ENCODE measurements at places on chromosomes 4 and X.

DNA sequence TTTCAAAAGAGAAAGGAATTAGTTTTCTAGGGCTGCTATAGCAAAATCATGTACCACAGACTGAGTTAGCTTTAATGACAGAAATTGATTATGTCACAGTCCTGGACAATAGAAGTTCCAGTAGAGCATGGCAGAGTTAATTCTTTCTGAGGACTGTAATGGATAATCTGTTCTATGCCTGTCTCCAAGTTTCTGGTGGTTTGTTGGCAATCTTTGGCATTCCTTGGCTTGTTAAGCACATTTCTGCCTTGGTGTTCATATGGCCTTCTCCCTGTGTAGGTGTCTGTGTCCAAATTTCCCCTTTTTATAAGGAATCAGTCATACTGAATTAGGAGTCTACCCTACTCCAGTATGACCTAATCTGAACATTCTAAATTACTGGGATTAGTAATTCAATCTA, 336.1 kb upstream of the PABPC4L start:
- no peak for DNase-seq

DNA sequence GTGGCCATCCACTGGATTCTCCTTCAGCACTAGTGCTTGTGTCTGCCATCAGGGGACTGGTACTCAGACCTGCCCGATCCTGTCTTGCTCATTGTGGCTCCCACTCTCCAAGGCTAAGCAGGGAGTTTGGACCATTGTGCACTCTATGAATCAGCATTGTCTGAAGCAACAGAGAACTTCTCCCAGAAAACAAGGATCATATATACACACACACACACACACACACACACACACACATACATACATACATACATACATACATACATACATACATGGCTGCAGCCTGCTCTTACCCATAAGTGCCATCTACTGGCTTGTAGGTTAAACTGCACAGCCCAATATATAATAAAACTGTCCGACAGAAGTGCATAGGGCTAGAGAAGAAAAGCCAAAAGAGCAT, 345.3 kb upstream of the LCORL start:
- DNase-seq: no peak

GRCh38 chr4:16508968-16509367, 282.7 kb upstream of the TAPT1 start:
- DNase-seq: no peak

GRCh38 chr4:185911556-185912064, 99.6 kb upstream of the SORBS2 start:
- DNase-seq: no peak

DNA sequence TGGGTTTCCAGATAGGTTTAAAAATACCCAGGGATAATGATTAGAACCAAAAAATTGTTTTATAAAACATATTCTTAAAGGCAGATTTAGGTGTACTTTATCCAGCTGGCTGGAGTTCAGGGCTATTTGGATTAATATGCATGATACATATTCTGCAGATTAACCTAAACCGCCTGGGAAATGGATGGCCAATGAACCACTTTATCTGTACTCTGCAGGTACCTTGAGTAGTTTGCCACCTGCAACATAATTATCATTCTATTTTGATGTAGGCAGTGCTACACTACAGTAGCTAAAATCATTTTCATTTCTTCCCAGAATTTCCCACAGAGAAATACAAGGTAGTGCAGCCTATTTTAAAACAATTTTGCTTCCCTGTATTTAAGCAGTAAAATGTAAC, 683.2 kb upstream of the GNPDA2 start:
- DNase-seq: no peak

DNA sequence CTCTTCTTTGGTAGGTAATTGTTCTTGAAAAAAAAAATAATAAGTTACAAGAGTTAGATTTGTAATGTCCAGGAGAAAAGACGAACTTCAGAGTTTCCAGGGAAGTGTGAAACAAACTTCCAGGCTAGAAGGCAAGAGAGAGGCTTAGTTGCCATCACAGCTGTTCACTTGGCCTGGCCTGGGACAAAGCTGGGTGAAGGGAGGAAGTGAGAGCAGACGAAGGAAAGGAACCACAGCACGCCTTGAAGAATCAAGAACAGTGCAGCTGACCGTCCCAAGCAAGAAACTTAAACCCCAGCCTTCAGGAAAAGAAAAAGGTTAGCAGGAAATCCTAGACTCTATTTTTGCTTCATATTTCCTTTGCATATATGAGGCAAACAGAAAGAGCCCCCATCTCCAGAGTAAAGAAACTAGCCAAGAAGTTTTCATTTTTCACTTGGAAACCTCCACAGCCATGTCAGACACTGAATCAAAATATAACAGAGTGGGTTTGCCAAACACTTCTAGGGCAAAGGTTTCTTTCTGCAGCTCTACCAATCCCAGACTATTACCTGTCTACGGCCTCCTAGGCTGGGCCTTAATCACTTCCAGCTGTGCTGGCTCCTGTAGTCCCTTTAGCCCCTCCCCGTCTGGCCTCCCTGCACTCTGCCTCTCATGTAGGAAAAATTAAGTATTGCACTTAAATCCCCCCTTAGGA, 209.6 kb downstream of the SPATA18 start:
- DNase-seq: no peak

- DNase-seq: no peak
These were observed 633.3 kb downstream of the FAT4 start for GRCh38 chr4:125948021-125948420.

DNA sequence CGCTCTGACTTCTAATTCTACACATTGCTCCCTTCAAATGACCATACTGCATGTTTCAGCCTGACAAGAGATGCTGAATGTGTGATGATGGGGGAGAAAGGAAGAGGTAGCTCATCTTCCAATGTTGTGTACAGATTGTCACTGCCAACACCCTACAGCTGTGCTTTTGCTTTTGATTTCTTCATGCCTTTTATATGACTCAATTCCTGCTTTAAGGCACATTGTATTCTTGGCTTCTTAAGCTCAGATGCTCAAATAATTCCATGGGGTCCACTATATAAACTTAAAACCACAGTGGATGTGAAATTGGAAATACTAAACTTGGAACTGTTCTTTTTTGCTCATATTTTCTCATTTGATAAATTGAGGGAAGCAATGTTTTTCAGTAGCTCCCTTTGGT, 183.2 kb upstream of the WDFY3 start:
- DNase-seq: no peak

DNA sequence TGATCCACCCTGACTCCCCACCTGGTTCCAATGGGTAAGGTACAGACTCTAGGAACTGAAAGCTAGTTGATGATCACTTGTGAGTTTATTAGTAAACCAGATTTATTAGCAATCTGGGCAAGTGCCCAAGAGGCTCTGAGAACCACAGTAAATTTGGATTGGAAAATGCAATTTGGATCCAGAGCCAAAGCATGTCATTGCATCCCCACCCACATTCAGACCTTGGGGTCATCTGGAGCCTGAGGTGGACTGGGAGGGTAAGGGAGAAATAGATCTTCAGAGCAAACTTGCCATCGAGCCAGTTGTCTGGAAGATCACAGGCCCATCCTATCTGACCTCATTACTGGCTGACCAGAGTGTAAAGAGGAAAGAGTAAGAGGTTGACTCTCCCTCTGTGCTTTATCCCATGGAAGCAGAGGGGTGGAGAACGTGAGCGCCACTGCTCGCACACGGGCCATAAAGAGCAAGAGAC, 78.7 kb upstream of the RASGEF1B start:
- no peak for DNase-seq

GRCh38 chr4:110352670-110353442, 123.1 kb upstream of the ENPEP start:
- DNase-seq: no peak

DNA sequence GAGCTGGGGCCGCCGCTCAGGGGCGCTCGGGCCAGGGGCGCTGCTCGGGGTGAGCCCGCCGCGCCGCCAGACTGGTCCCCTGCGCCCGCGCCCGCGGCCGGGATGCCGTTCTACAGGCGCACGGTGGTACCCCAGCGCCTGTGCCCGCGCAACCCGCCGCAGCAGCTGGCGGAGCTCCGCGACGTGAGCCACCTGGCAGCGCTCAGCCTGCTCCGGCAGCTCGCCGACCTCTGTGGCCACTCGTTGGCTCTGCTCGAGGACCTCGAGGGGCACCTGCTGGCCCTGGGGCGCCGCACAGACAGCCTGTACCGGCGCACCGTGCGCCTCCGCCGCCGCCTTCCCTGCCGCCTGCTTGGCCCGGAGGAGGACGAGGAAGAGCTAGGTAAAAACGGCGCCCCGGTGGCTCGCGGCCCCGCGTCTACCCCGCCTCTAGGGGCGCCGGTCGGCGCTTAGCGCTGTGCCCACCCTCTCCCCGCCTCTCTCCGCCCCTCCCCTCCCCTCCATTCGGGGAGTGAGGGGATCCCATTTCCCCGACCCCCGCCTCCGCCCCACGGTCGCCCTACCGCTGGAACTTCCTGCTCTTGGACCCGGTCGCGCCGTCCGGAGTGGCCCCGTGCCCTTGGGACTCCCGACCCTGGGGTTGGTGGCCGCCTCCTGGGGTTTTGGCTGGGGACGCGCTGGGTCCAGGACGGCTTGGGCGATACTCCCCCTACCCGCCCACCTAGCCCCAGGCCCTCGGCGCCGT, 513 bp downstream of the NHSL2 start:
- no peak for DNase-seq

GRCh38 chr4:129929052-129929451, 833.1 kb downstream of the C4orf33 start:
- DNase-seq: no peak

DNA sequence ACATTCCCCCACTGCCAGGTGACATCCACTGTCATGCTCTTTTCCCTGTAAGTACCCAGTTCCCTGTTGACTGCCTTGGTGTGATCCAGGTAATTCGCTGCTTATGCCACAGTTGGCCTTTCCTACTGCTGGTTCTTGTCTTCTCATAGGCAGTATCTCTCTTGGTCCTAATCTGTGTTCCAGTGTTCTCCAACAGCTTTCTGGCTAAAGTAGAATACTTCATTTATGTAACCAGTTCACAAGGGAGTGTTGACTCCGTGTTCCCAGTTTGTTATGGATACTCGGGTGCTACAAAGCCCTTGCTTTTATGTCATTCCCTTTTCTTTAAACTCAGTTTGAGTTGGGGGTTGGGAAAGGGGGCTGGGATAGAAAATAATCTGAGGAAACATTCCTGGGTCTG, 98.4 kb downstream of the RS1 start:
- no peak for DNase-seq

DNA sequence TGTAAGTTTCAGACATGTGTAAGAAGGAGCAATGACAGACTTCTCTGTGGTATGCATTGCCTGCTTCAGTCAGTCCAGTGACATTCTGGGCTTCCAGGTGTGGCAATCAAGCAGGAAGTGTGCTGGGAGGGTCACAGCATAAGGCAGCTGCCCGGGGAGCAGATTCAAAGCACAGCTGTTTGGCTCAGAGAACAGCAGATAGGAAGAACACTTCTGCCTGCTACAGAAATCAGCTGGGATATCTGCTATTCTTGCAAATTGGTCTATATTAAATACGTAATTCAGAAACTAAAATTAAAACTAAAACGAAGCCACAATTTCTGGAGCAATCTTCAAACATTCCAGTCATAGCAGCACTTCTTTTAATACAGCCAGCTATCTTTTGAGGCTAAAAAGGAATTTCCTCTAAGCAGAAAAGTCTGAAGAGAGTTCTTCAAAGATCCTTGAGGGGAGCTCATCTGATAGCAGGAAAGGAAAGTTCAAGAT, 47.5 kb upstream of the GALNT7 start:
- DNase-seq: no peak

GRCh38 chr4:83779103-83780052, 243.5 kb downstream of the GPAT3 start:
- DNase-seq: no peak

- DNase-seq: no peak
These were observed 86.9 kb downstream of the CHRNA9 start for GRCh38 chr4:40421839-40422708.

DNA sequence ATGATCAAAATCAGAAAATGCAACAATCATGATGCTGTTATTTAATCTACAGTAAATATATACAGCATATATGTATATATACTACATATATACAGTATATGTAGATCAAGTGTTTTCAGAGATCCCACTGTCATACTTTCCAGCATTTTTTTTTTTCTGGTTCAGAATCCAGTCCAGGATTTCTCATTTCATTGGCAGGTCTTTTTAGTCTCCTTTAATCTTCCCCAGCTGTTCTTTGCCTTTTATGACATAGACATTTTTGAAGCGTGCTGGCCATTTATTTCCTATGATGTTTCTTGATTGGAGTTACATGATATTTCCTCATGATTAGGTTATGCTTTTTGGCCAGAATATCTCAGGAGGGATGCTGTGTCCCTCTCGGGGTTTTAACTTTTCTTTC, 92.0 kb upstream of the TLR2 start:
- DNase-seq: no peak

- DNase-seq: no peak
These were observed 178.7 kb downstream of the SH3KBP1 start for GRCh38 chrX:19708683-19709082.

DNA sequence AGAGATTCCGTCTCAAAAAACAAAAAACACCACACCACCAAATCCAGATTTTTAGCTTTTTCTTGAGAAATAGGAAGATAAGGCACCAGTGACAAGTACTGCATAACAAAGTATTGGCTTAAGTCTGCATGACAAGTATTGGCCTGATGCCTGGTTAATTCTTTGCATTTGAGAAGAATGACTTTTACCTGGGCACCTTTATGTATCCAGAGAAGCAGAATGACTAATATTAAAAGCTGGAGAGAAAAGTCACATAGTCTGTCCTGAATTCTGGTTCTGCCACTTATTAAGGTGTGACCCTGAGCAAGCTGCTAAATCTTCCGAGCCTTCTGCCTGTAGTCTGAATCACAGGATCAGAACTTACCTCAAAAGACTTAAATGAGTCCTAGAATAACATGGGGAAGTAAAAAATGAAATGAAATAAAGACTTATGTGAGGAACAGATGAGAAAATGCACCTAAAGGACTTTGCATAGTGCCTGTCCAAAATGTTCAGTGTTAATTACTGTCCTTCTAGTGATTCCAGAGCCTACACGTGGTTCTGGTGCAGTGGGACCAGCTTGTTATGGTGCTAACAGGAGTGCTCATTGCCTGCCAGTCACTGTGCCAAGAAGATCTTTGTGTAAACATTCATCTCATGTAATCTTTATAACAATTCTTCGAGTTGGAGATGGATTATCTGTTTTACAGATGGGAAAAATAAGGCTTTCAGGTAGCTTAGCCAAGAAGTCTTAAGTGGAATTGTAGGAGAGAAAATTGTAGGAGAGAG, 31.6 kb downstream of the UGDH start:
- DNase-seq: no peak

- no peak for DNase-seq
These were observed 27.5 kb downstream of the TSPAN5 start for GRCh38 chr4:98630737-98631454.

DNA sequence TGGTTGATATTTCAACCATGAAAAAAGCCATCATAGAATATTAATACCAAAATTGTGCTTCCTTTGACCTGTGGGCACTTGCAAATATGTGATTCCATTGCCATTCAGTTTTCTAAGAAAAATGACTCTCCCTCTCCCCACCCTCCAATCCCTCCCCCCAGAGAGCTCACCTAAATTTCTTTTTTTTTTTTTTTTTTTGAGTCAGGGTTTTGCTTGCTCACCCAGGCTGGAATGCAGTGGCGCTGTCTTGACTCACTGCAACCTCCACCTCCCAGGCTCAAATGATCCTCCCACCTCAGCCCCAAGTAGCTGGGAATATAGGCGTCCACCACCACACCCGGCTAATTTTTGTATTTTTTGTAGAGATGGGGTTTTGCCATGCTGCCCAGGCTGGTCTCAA, 47.0 kb downstream of the SNX25 start:
- DNase-seq: no peak

Measured in NCI-H187 (cell line).